Nucleus accumbens (tissue), 56 donors: ENCODE measurements at places on chromosomes 13 and 19.

- DNase-seq, result no peak
Observed at GRCh38 chr13:47478985-47479384, 522.1 kb downstream of the SUCLA2 start.

DNA sequence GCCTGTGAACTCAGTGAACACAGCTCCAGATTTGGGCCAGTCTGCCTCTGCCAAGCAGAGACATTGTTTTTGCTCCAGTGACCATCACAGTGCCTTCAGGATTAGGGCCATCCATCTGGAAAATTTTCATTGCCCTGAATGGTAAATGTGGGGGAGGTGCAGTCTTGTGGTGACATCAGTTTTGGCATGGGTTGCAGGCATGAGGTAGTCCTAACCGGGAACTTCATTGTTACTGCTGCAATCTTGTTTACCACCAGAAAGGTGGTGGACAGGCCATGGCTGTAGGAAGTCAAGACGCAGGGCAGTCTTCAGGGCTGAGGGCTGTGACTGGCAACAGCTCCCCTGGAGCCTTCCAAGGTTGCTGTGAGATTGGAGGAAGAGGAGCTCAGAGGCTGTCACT is 55.2 kb downstream of the SPATA13 start:
- DNase-seq, result no peak

DNA sequence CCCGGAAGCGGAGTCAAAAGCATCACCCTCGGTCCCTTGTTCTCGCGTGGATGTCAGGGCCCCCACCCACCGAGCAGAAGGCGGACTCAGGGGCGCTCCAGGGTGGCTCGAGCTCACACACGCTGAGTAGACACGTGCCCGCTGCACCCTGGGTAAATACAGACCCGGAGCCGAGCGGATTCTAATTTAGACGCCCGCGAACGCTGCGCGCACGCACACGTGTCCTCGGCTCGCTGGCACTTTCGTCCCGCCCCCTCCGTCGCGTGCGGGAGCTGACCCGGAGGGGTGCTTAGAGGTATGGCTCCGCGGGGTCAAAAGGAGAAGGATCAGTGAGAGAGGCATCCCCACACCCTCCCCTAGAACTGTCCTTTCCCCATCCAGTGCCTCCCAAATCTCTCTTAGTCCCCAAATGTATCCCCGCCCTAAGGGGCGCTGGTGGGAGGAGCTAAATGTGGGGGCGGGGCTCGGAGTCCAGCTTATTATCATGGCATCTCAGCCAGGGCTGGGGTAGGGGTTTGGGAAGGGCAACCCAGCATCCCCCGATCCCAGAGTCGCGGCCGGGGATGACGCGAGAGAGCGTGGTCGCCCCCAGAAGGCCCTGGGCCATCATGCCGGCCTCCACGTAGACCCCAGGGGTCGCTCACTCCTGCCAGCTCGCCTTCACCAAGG is 451 bp upstream of the ICAM5 start:
- peak; percentile 41 for DNase-seq

- no peak for DNase-seq
Observed at GRCh38 chr19:2392366-2392765, 32.3 kb downstream of the TMPRSS9 start.

- no peak for DNase-seq
Observed at GRCh38 chr13:20782116-20782708, 8.5 kb upstream of the EEF1AKMT1 start.

GRCh38 chr19:18893587-18894253 is 2.2 kb downstream of the CERS1 start:
- DNase-seq, result no peak

GRCh38 chr19:37981785-37982475 is 74.9 kb downstream of the SIPA1L3 start:
- DNase-seq, result no peak

- DNase-seq, result no peak
Observed at GRCh38 chr19:39928357-39928725, 6.1 kb downstream of the FCGBP start.

- no peak for DNase-seq
Observed at GRCh38 chr19:57434386-57435061, 601 bp upstream of the ZNF749 start.

DNA sequence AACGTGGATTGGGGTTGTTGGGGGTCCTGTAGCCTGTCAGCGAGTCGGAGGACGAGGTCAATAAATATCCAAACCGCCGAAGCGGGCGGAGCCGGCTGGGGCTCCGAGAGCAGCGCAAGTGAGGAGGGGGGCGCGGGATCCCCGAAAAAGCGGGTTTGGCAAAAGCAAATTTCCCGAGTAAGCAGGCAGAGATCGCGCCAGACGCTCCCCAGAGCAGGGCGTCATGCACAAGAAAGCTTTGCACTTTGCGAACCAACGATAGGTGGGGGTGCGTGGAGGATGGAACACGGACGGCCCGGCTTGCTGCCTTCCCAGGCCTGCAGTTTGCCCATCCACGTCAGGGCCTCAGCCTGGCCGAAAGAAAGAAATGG is 754 bp upstream of the SIX5 start:
- peak; percentile 75 for DNase-seq

DNA sequence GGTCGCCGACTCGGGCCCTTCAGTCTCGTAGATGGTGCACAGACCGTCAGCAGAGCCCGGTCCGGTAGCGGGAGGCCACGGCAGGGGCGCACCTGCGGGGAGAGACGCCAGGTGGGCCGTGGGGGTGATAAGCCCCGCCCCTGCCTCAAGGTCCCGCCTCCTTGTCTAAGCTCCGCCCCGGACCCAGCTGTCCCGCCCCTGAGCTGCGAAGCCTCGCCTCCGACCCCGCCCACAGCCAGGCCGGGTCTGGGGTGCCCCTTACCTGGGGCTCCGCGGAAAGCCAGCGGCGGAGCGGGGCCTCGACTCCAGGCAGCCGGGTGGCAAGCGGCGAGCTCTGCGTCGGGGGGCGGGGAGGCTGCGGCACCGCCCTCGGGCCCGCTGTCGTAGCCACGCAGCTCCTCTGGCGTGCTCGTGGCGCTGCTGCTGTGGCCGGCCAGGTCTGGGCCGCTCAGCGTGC is 4.7 kb downstream of the PRR36 start:
- DNase-seq, result no peak

GRCh38 chr13:24450530-24450929 is 62.0 kb downstream of the PARP4 start:
- DNase-seq, result no peak

DNA sequence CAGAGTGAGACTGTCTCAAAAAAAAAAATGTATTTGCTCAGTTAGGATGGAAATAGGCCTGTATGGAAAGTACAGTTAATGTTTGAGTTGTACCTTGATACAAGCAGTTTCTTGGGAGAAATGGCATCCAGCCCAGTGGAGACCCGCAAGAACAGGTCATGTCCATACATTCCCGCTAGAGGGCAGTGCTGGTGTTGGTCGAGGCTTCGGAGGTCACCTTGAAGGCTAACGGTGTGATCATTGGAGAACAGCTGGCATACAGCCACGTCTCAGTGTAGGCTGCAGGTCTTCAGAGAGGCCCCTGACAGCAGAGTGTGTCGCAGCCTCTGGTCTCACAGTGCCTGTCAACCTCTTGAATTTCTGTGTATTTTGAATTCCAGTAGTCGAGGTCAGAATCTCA is 7.5 kb downstream of the ZNF610 start:
- peak; percentile 4 for DNase-seq

- DNase-seq, result peak; percentile 97
Observed at GRCh38 chr13:39037880-39038568, at the start of the genes NHLRC3 and PROSER1. Gene NHLRC3 (plus strand): TSS chr13:39038456. CDS start chr13:39038640, 184 bp downstream. Gene PROSER1 (minus strand): TSS chr13:39038089. CDS start chr13:39037242, 847 bp downstream.

DNA sequence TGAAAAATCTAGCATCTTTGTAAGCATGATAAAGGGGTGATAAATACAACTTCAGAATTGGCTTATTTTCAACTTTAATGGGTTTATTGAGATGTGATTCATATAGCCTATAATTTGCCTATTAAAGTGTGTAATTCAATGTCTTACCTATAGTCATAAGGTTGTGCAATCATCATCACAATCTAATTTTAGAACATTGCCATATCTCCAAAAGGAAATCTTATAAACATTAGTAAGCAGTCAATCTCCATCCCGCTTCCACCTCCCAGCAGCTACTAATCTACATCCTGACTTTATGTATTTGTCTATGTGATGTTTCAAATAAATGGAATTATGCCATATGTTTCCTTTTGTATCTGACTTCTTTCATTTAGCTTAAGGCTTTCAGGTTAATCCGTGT is 145.2 kb upstream of the KLHL1 start:
- DNase-seq, result no peak

DNA sequence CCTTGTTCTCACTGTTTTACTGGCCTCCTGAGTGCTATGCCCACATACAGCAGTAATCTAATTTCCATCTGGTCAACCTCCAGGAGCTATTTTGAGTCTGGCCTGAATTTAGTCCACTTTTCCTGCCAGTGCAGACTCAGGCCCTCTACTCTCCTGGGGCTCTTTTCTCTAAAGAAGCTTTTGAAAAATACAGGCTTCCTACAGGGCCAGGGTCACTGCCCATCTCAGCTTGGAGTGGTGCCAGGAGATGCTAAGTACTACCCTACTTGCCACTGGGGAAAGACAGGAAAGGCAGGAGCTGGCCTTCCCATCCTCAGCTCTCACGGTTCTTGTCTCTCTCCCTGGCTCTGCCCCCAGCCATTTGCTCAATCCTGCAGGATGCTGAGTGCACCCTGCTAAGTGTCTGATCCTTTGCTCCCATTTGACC is 101.7 kb upstream of the SERP2 start:
- DNase-seq, result no peak

DNA sequence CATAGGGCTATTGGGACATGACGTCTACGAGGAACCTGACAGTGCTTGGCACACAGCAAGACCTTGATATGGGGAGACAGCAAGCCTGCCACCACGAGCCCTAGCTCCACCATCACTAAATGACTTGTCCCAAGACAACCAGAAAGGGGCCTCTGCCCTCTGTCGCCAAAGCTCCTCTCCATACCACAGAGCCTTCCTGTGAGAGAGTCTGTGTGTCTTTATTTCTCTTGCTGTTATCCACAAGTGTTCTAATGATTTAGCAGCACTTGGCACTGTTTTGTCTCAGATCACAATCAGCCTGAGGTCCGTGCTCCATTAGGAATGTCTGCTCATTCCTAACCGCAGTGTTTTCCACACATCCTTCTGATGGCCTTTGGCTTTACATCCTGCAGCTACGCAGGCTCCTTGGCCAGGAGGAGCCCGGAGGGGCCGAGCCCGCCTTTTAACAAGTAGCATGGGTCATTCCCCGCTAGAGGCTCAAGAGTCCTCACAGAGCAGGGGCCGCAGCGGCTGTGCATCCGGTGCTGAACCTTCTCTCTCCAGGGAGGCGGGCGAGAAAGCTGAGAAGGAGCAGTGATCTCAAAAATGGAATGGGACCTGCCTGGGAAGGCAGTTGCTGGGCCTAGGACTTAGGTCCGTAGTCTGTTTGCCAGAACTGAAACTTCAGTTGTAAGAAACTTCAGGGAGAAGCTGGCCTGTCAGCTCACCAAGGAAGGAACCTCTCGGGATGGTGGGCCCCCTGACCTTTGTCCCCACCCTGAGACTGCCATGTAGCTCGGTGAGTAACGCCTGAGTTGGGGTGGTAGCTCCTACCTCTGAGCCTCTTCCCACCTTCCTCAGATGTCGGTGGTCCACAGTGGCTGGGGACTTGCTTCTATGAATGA is 61.1 kb upstream of the HMGB1 start:
- no peak for DNase-seq

GRCh38 chr13:85142351-85142927 is 656.8 kb downstream of the SLITRK6 start:
- no peak for DNase-seq

- no peak for DNase-seq
Observed at GRCh38 chr13:50511877-50512341, 331.6 kb downstream of the DLEU7 start.

DNA sequence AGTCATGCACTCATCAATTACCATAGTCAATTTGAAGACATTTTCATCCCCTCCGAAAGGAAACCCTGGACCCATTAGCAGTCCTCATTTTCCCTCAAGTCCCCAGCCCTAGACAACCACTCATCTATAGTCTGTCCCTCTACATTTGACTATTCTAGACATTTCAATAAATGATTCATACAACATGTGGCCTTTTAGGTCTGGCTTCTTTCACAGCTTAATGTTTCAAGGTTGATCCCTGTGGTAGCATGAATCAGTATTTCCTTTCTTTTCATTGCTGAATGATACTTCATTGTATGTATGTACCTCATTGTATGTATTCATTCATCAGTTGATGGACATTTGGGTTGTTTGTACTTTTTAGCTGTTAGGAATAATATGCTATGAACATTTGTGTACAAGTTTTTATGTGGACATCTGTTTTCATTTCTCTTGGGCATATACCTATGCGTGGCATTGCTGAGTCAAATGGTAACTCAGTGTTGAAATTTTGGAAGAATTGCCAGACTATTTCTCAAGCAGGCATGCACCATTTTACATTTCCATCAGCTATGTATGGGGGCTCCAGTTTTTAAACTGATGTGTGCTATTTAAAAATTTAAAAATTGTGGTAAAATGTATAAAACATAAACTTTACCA is 18.4 kb downstream of the SPATA13 start:
- no peak for DNase-seq

- no peak for DNase-seq
Observed at GRCh38 chr19:798415-799075, 1.3 kb downstream of the PTBP1 start.
